ELR (cell line): ENCODE measurements at places on chromosomes 11 and 22.
A peak's percentile ranks its signal among the peaks of the same experiment; 100 is the strongest.

DNA sequence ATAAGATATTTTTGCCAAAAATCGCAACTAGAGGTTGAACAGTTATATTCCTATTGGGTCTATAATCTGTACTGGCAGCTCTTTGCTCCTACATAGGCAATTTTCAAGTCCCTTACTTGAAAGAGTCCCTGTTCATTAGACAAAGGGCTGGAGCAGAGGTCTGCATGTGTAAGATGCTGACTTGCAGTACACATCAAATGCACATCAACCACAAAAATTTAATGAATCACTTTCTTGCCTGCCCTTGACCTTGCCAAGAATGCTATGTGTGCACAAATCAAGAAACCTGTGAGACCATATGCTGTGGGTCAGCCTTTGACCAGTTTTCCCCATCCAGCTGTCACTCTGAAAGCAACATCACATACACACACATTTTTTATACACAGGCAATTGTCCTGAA lies 661.5 kb downstream of the LRRC4C start:
- peak; percentile 64 for DNase-seq

- DNase-seq: peak; percentile 35
These were observed 380 bp downstream of the C11orf96 start for GRCh38 chr11:43942662-43943371.

GRCh38 chr22:49961005-49961600 lies 531 bp downstream of the PIM3 start:
- DNase-seq: peak; percentile 73

- DNase-seq: no peak
These were observed 6.2 kb downstream of the ST14 start for GRCh38 chr11:130165601-130166456.

- DNase-seq: no peak
These were observed at the start of gene ACR for GRCh38 chr22:50737728-50738648. ACR (plus strand) TSS chr22:50738204; CDS start chr22:50738236, 32 bp downstream.
